Amniotic stem cell (primary cell): ENCODE measurements at places on chromosomes 2 and 18.

GRCh38 chr2:150438041-150438440, 49.4 kb downstream of the RND3 start:
- DNase-seq, result no peak

DNA sequence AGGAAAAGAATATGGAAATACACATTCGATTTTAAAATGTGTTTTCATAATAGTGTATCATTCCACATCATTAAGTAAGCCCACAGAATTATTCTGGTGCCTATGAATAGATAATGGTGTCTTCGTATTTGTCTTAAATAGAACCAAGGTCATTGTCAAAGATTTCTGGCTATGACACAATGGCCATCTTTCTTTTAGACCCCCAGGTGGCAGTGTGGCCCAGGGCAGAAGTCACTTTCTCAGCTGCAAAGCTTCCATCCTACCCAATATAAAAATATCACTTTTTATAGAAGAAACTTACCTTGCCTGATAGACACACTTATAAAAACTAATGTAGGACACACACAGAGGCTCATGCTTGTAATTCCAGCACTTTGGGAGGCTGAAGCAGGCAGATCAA, 57.5 kb downstream of the ZRANB3 start:
- no peak for DNase-seq

- peak; percentile 86 for DNase-seq
Observed at GRCh38 chr2:46164529-46165301, 132.5 kb upstream of the EPAS1 start.

DNA sequence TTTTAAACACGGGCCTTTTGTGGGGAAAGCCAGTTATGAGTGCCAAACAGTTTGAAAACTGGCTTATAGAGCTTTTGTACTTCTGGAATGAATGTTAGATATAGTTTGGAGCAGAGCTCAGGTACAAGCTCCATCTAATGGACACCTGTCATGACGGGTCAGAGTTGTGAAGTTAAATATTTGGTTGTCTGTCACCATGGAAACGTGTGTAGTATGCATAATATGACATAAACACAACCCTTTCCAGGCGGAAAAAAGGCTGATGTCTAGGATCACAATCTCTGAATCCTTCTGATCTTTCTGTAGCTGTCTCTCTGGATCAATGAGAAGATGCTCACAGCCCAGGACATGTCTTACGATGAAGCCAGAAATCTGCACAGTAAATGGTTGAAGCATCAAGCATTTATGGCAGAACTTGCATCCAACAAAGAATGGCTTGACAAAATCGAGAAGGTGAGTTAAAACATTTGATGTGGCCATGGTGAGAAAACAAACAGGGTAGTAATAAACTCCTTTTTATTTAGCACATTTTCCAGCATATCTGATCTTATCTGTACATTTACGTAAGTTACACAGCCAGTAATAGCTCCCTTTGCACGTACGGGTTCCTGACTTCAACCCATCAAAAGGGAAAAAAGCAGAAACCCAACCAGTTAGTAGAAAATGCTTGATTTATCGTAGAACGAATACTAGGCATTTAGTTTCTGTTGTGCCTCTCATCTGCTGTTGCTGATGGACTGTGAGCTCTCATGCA, 80.6 kb upstream of the EML6 start:
- no peak for DNase-seq

- DNase-seq, result no peak
Observed at GRCh38 chr18:65436430-65436829, 314.4 kb upstream of the CDH7 start.

DNA sequence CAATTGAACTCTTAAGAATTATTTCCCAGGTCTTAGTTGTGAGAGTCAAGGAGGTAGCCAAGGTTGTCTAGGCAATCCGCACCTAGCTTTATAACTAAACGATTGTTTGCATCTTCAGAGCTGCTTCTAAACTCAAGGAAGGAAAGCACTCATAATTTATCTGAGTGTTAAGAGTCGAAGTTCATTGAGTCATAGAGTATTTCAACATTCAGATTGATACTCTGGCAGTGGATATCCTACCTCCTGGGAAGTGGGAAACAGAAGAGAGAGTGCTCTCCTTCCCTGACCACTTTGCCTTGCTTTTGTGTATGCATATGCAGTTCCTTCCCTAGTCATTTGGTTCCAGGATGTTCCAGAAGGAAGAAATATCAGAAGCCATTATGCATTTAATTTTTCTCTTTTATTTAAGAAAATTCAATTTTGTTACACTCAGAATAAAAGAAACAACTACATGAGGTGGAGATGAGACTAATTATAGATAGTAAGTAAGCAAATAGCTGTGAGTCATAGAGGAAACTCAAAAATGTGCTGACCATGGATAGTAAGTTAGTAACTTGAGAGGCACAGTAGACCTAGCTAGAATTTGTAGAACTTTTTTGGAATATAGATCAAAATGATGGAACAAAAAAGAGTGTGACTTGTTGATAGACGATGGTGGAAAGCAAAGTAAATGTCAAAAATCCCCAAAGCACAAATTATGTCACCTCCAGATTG, 35.4 kb upstream of the FSHR start:
- DNase-seq, result no peak

GRCh38 chr2:217691516-217691915, 311.3 kb downstream of the TNS1 start:
- DNase-seq, result no peak

DNA sequence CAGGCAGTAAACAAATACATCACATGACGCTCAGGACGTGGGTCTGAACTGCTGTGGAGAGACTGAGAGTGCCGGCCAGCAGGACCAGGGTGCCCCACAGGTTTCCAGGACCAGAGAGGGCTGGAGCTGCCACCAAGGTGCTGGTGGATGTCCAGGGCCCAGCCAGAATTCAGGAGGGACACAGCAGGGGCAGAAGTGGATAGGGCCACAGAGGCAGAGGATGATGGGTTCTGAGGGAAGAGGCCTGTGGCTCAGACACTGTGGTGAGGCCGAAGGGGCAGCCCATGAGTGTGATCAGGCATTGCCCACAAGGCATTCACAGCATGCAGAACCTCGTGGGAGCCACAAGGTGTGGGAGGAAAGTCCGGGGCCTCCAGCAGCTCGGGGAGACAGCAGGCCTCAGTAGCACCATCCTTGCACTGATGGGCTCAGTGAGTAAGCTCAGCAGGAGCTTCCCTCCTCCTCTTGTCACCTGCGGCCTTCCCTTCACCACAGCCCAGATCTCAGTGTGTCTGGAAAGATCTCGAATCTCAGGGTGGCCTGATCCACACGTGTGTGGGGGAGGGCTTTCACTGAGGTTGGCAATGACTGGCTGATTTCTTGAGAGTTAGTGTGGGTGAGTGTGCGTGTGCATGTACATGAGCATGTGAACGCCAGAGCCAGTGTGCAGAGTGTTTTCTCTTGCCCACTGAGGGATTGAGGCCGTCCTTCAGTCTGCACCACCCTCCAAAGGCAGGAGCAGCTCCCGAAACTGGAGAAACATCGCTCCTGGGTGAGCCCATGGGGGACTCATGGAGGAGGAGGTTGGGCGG, 181.8 kb upstream of the RAB6C start:
- no peak for DNase-seq

DNA sequence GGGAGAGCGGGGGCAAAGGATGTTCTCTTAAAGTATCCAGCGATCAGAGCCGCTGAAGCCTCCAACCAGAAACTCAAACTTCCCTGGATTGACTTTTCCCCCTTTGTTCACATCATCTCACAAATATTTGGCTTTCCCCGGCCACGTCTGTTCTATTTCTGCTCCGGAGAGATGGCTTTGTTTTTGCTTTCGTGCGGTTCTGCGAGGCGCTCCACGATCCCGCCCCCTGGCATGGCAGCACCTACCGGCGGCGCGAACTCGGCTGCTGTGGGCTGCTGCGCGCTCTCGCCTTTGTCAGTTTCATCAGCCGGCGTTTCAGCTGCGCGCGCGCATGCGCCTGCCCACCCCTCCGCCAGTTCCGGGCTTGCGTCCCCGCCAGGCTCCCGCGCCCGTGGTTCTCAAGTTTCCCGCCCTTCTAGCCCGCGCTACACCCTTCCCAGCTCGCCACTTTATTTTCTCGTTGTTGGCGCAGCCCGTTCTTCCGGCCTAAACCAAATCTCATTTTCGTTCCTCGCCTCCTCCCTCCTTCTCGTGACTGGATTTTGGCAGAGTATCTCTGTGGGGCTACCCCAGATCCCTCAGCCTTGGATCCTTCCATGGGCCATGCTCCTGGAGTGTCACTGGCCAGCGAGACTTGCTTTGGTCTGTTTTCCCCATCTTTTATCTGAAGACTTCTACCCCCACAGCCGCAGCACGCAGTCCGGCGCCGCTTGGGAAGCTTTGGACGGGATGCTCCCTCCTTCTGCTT, 98.0 kb downstream of the INSIG2 start:
- DNase-seq, result peak; percentile 21

GRCh38 chr18:62784966-62785413, 69.6 kb downstream of the PHLPP1 start:
- DNase-seq, result peak; percentile 10

DNA sequence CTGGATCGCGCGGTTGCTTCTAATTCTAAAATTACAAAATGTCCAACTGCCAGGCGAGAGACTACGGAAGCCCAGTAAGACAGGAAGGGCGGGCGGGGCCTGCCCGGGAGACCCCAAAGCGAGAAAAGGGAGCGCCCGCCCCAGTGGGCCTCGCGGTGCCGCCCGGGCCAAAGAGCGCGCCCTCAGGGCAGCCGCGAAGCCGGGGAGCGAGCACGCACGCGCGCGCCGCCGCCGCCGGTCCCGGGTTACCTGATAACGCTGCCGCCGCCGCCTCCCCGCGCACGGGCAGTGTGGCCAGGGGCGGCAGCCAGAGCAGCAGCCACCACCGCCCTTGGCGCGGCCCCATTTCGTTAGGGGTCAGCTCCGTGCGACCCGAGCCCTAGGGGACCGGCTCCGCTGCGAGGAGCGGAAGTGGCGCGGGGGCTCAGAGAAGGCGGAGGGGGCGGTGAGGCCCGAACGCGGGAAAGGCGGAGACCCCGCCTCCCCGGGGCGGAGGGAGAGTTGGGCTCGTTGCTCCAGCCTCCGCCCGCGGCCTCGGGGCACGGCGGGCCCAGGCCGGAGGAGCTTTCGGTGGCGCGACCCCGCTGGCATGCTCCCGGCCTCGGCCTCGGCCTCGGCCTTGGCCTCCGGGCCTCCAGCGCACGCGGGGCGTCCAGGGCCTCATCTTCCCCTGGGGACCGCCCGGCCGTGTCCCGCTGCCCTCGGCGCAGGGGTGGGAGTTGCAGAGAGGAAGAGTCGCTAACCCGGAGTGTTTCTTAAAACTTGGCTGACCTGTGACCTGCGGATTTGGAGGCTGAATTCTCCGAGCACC, at the start of gene NEMP2:
TSS of gene NEMP2 (minus strand) at position 413 of the 811 bp plus-strand sequence. CDS start at position 346, 67 bp downstream.
- no peak for DNase-seq

DNA sequence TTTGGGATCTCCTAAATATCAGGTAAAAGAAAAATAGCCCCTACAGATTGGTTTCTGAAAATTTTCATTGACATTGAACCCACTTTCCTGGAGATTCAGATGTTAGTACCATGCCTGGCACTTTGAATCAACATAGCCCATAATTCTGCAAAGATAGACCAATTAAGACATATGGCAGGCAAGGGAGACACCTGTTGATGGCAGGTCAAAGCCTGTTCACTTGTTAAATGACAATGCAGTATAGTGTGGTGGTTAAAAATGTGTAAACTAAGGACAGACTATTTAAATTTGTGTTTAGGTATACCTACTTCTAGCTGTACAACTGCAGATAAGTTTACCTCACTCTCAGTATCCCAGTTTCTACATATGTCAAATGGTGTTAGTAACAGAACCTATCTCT, 178.1 kb upstream of the MMADHC start:
- DNase-seq, result no peak

DNA sequence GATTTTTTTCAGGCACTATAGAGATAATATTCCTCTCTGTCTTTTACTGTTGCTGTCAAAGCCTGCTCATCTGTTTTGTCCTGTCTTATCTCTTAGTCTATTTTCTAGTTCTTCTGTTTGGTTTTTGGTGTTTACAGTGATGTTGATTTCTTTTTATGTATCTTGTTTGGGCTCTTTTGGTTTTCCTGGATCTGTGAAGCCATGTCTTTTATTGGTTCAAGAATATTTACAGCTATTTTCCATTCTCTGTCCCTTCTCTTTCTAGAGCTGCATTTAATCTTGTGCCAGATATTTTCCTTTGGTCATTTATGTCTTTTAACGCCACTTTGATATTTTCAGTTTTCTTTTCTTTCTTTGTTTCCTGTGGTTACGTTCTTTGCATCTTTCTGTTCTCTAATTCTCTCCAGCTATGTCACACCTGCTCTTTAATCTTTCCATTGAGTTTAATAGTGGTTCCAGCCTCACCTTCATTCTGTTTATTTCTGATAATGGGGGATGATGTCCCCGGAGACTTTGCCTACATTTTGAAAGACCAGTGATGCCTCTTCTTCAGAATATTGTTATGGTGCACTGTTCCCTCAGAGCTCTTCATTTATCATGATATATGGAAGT, 32.0 kb downstream of the SMCHD1 start:
- DNase-seq, result no peak

- DNase-seq, result no peak
Observed at GRCh38 chr2:201852878-201853415, 46.6 kb downstream of the CDK15 start.

DNA sequence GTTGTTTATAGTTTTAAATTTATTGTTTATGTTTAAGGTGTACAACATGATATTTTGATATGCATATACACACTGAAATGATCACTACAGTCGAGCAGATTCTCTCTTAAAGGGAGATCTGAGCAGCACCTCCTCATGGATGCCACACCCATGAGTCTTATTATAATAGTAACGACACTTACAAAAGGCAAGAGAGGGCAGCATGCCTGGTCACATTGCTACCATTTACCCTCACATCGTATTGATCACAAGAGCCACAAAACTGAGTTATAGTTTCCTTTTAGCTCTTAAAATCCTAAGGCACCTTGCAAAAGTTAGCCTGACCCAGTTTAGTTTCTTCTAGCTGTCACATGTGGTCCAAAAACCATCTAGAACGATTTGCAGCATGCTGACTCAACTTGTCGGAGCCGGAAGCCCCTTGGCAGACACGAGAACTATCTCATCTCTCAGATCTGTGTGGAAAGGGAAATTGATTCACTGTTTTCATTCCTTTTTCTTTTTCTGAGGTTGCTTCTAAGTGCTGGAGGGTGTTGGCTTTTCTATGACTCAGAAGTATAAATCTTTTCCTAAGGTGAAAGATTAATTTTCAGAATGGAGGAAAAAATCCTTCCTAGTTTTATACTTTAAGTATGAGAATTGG, 85.3 kb downstream of the CDC42EP3 start:
- DNase-seq, result peak; percentile 61

DNA sequence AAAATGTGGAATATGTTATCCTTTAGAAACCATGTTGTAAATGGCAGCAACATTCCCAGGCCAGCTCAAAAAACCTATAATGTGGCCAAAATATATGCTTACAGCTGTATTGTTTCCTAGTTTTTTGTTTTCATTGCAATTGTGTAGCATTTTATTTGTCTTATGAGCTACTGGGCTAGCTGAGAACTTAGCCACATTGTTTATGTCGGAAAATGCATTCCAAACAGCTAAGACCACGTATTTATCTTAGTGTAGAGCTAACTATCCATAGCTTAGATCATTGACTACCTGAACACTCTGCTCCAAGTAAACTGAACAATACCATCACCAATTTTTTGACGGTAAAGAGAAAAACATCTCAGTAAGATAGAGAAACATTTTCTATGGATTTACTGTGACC, 38.4 kb downstream of the METAP1D start:
- DNase-seq, result no peak
